NCI-H524 (cell line): ENCODE measurements at places on chromosomes 2 and 18.
A peak's percentile ranks its signal among the peaks of the same experiment; 100 is the strongest.

DNA sequence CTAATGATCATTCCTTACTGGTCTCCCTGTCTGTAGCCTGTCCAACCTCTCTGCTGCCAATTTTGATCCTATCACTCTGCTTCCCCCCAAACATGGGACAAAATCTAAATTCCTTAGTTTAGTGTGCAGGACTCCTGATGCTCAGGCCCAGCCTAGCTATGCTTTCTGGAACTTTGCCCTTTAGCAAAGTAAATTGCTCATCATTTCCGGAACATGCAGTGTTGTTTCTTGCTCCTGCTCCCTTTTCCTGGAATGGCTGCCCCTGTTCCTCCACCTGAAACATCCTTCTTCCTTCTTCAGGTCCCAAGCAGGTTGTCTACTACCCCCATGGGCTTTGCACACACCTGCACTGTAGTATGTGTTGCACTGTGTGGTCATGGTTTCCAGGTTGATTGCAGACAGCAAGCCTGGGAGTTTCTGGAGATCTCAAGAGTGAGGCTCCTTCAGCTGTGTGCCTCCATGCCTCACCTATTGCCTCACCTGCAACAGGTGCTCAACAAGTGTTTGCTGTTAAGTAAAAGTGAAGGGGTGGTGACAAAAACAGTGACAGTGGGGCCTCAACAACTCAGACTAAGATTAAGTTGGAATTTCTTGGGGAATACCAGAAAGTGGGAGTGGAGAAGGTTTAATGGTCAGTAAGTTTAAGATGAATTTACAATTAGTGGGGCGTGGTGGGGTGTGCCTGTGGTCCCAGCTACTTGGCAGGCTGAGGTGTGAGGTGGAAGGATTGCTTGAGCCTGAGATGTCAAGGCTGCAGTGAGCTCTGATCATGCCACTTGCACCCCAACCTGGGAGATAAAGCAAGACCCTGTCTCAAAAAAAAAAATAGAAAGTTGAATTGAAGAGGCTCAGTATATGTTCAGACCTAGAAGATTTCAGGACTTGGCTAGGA, 120.0 kb downstream of the DNAH6 start:
- no peak for DNase-seq

- no peak for DNase-seq
Measured at GRCh38 chr2:13006426-13006825, 289.7 kb downstream of the TRIB2 start.

- DNase-seq: no peak
Measured at GRCh38 chr18:2564373-2564772, 6.9 kb downstream of the METTL4 start.

GRCh38 chr2:241108271-241109209, 6.5 kb upstream of the MTERF4 start:
- DNase-seq: no peak

DNA sequence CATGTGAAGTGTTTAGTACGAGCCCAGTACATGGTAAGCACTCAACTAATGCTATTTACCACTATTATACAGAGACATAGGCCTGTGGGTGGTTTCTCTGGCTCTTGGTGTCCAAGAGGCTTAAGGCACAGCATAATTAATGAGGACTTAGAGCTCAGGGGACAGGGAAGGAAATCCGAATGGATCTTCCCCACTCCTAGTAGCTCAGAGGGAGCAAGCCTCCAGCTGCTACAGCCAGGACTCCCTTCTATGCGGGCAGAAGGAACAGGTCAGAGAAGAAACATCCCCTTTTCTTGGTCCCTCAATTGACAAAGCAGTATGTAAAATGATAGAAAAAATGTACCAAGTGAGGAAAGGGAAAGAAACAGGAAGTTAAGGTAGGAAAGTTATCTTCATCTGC, 261.3 kb upstream of the STON1 start:
- peak; percentile 56 for DNase-seq

- DNase-seq: no peak
Measured at GRCh38 chr18:30991397-30991796, 51.1 kb downstream of the DSC3 start.
